Choroid plexus epithelial cell (primary cell): ENCODE measurements at places on chromosomes 16 and 17.

- peak; percentile 65 for DNase-seq
Observed at GRCh38 chr17:61260071-61260797, 139.4 kb upstream of the TBX2 start.

GRCh38 chr16:85498607-85499006, 114.5 kb upstream of the GSE1 start:
- DNase-seq = no peak

GRCh38 chr17:55348749-55349354, 72.8 kb downstream of the MMD start:
- DNase-seq = peak; percentile 74

DNA sequence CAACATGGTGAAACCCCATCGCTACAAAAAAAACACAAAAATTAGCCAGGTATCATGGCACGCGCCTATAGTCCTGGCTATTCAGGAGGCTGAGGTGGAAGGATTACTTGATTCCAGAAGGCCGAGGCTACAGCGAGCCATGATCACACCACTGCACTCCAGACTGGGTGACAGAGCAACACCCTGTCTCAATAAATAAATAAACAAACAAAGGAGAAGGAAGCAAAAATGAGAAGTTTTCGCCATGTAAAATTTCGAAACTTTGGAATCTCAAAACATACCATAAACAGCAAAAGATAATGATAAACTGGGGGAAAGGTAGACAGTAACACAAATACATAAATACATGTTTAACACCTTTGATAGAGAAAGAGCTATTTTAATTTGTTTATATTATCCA, 130.9 kb downstream of the ZFHX3 start:
- no peak for DNase-seq

- DNase-seq = peak; percentile 78
Observed at GRCh38 chr17:83055911-83056582, 23.4 kb upstream of the METRNL start.

- no peak for DNase-seq
Observed at GRCh38 chr17:11719203-11719602, 120.9 kb downstream of the DNAH9 start.

- no peak for DNase-seq
Observed at GRCh38 chr17:49582789-49583188, 7.1 kb downstream of the NXPH3 start.

- DNase-seq = no peak
Observed at GRCh38 chr16:3142327-3142726, 7.5 kb downstream of the ZNF213 start.

- no peak for DNase-seq
Observed at GRCh38 chr17:76491271-76492122, 9.7 kb downstream of the RHBDF2 start.

- DNase-seq = no peak
Observed at GRCh38 chr17:1718362-1719165, 5.9 kb upstream of the WDR81 start.

GRCh38 chr16:71484006-71484893, 4.9 kb downstream of the ZNF19 start:
- peak; percentile 97 for DNase-seq

DNA sequence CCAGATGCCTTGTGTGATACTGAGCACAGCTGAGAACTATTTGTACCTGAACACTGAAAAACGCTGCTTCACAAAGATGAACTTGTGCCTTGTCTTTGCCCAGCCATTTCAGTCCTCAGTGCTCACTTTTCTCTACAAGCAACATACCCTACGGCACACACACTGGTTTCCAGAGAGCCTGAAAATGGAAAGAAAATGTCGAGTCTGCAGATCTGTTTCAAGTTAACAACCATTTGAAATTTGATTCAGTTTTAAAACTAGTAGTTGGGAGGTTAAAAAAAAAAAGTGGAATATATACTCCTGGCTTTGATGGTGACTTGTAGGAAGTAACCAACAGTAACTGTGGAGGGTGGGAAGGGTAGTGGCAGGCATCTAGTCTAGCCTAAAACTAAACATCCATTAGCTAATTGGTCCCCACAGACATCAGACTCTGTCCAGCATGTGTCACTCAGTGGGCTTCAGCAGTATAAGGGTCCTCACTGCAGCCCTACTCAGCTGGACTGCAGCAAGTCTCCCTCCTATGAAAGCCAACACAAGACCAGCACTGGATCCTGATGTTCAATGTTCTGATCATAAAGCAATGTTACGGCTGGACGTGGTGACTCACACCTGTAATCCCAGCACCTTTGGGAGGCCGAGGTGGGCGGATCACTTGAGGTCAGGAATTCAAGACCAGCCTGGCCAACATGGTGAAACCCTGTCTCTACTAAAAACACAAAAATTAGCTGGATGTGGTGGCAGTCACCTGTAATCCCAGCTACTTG, 27.1 kb downstream of the ERN1 start:
- DNase-seq = no peak

- DNase-seq = peak; percentile 22
Observed at GRCh38 chr17:76517638-76518038, 16.4 kb upstream of the RHBDF2 start.

- DNase-seq = peak; percentile 87
Observed at GRCh38 chr17:10646392-10646990, 10.6 kb downstream of the MYH3 start.

GRCh38 chr17:55673743-55674506, 48.7 kb downstream of the TMEM100 start:
- peak; percentile 39 for DNase-seq

DNA sequence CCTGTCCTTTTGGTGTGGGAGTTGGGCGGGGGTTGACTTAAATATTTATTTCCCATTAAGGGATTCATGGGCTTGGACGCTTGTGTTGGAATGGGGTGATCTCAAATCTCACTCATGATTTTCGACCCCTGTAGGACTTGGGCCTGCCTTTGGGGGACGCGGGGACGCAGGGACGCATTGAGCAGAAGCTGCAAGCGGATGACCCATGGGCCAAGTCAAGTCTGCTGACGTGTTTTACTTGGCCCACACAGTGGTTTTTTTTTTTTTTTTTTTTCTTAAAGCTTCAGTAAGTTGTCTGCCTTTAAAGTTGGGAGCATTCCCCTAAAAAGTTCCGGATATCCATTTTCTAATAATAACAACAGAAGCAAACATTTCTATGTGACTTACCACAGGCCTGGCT, 28.9 kb downstream of the CMIP start:
- DNase-seq = peak; percentile 71

GRCh38 chr16:70563636-70564035, 40.0 kb downstream of the SF3B3 start:
- peak; percentile 39 for DNase-seq

DNA sequence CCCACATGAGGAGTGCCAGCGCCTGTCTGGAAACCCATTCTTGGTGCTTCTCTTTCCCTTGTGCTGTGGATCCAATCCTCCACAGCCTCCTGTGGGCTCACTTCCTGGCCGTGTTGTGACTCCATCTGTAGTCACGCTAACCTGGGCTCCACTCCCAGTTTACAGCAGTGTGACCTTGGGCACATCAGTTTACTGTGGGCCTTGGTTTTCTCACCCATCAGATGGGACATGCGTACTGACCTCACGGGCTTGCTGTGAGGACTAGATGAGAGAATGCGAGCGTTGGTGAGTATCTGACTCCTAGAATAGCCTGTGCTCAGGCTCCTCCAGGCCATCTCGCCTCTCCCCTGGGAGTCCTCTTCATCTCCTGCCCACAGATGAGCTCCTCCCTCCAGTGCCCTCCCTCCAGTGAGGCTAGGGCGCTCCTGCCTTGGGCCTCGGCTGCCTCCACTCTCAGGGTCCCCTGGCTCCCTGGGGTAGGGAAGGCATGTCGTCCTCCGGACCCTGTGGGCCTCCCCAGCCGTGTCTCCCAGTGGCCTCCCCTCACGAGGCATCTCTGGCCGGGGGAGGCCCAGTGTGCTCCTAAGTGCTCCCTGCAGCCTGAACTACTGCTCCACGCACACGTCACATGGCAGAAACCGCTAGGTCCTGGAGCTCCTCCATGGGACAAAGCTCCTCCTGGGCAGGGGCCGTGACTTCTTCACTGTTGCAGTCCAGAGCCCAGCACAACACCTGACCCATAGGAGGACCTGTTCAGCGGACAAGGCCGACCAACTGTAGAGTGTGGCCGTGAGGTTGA, 5.2 kb upstream of the FOXJ1 start:
- DNase-seq = no peak

GRCh38 chr16:84022644-84023043, 20.0 kb downstream of the SLC38A8 start:
- DNase-seq = no peak

GRCh38 chr16:717450-718245, 2.7 kb downstream of the METRN start:
- no peak for DNase-seq
